ENCODE measurements at places on chromosomes 5 and 9.

- no peak for DNase-seq
These were observed 1.1 kb downstream of the PCYOX1L start for GRCh38 chr5:149358868-149359495.

- DNase-seq, result no peak
These were observed 173.6 kb upstream of the IER5L start for GRCh38 chr9:129351642-129352145.

DNA sequence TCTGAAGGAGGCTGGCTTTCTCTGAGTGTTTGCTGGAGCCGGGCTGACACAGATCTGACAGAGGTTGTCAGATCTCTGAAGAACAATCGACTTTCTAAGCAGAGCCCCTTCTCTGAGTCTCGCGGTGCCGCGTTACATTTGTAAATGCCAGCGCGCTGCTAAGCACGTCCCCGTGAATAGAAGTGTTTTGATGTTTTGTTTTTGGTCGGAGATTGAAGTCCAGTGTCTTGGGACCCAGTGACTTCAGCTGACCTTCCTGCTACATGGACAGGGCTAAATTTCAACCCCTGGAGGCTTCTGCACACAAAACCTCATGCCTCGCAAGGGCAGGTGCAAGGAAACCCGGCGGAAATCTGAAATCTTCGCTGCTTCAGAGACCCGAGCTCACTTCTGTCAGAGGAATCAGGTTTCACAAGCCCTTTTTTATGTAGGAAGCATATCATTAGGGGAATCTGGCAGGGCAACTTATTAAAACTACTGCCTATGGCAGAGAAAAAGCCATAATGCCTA is 27.2 kb downstream of the NEUROG1 start:
- DNase-seq, result no peak

GRCh38 chr5:180624587-180624986 is 24.8 kb downstream of the FLT4 start:
- DNase-seq, result no peak

DNA sequence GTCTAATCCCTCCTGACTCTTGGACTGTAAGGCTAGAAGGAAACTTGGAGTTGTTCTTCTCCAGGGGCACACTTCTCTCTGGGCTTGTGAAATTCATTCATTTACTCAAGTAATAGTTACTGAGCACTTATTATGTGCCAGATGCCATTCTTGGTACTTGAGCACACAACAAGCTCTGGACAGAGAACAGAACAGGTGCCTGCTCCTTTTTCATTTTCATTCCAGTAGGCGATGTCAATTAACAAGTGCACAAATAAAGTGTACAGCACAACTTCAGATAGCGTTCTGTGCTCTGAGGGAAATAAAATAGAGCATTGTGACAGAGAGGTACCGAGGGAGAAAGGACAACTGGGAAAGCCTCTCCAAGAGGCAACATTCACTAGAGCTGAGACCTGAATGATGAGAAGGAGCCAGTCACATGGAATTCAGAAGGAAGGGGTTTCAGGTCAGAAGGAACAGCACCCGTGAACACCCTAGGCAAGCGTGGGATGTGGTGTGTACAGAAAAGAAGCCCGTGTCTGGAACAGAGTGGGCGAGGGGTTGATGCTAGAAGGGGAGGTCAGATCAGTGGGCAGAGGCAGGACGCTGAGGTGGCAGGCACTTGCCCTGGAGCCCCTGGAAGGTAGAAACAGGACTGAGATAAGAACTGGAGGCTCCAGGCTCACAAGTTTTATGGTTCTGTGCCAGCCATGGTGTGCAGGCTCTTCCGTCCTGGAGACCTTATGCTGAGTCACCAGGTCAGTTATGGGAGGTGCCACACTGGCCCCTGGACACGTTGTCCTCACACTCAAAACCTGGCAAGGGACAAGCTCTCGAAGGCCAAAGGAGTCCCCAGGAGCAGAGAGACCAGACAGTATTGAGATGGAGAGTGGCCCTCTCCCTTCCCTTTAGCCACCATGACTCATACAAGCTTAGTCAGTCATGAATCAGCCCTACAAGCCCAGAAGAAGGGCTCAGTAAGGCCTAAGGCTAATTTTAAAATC is 7.2 kb upstream of the ABLIM3 start:
- DNase-seq, result no peak
